ENCODE measurements at places on chromosomes 6 and 20.

DNA sequence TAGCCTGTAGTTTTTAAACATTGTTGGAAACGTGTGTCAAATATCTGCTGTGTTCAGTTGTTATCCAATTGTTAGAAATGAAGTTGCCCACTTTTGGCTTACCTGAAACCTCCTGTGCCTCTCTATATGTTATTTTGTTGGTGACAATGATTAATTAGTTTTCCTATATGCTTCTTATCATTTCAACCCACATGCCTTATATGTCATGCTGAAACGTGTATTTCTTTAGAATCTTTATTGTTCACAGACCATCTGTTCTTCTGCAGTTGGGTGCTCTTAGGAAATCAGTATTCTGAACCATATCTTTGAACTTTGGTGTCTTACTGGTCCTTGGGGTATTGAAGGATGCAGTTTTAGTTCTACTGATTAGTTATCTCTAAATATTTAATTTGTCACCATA is 91.2 kb upstream of the SCGN start:
- no peak for DNase-seq

DNA sequence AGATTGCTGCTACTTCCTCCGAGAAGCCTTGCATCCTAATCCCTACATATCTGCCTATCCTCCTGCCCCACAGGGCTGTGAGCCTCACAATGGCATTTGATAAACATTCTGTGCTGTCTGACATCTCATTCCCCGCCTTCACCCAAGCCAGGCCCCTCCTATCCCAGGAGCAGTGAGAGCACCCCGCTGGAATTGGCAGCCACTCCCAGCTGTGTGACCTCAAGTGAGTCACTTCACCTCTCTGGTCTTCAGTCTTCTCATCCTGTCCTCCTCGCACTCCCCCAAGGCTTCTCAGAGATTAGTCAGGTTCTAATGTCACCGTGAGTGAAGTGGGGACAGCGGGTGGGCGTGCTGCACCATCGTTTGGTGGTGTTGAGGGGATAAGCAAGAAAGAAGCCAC is 81.7 kb downstream of the CDH22 start:
- DNase-seq: no peak

DNA sequence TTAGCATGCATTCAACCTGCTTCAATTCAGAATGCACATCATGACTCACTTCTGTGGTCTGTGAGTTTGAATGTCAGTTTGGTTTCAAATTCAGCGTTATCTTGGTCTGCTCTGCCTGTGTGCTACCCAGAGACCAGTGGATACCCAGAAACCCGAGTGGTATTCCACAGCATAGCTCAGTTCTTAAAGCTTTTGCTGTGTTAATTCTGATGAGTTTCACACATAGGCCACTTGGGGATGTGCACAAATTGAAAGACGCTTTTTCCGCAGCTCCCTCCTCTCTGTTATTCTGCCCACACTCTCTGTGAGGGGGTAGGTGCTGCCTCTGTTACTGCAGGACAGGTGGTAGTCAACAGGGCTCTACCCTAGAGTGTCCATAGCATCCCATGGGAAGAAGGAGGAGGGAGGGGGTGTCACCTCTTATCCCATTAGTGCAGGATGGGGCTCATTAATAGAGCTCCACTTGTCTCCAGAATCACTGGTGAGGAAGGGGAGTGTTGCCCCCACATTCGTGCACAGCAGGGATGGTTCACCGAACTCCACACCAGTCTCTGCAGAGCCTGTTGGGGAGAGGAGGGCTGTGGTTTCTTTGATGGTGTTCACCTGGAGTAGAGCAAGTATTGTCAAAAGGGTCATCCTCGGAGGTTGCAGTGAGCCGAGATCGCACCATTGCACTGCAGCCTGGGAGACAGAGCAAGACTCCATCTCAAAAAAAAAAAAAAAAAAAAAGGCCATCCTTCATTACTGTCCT is 29.2 kb upstream of the SDCBP2 start:
- no peak for DNase-seq

GRCh38 chr6:55397986-55398385 is 70.7 kb downstream of the GFRAL start:
- DNase-seq: no peak

- DNase-seq: no peak
Observed at GRCh38 chr6:47302043-47302442, 7.7 kb downstream of the TNFRSF21 start.

DNA sequence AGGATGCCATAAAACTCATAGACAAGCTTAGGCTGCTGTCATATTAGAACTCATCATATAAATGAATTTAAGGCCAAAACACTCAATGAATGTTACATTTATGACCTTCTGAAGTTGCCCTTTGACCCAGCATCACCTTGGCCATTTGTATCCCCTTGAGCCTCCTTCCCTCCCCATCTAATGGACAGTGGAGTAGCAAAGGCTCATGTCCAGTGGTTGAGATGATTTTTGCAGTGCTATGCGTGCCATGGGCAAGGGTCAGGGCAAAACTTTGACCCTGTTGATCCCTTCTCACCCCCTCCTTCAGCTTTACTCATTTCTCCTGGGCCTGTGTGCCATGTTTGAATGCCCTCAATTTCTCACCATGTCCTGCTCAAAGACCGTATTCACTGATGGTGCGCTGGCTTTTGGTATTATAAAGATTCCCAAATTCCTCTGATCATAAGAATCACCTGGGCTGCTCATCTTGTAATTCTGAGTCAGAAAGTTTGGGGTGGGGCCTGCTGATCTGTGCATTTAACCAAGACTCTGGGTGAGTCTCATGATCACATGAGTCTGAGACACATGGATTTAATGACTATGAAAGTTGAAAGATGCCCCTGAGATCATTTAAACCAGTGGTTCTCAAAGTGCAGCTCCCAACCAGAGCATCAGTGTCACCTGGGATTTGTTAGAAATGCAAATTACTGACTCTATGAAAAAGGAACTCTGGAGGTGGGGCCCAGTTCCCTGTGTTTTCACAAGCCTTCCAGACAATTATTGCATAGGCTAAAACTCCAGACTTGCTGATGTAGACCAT is 57.5 kb upstream of the IL20RA start:
- no peak for DNase-seq

DNA sequence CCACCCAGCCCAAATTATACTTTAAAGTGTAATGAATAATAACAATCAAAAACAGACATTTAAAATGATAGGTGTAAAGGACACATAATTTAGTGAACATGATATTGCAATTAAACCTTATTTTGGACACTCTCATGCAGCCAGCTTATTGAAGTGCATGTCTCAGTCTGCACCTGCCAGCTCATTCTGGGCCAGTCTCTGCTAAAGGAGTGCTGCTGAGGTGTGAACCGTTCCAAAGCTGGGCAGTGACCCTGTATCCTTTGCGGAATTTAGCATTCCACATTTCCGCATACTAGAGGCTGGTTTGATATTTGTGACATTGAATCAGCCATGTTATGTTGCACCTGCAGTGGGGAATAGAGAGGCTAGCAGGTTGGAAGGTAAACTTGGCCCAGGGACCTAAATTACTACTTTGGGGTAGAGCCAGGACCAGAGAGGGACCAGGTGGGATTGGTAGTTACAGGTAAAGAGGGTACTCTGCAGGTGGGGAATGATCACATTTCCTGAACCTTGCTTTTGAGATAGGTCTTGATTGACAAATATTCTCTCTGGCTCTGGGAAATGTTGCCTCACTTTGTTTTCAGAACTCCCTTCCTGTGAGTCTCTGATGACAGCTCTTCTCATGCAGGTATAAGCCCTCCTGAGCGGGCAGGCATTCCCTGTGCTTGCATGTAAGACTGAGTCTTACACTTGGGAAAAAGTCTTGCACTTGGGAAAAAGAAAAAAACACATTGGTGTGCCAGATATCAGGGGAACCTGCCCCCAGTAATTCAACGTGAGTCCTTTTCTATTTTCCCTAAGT is 26.2 kb downstream of the TULP4 start:
- DNase-seq: no peak

- no peak for DNase-seq
Observed at GRCh38 chr6:82781620-82782204, 283.9 kb downstream of the UBE3D start.

DNA sequence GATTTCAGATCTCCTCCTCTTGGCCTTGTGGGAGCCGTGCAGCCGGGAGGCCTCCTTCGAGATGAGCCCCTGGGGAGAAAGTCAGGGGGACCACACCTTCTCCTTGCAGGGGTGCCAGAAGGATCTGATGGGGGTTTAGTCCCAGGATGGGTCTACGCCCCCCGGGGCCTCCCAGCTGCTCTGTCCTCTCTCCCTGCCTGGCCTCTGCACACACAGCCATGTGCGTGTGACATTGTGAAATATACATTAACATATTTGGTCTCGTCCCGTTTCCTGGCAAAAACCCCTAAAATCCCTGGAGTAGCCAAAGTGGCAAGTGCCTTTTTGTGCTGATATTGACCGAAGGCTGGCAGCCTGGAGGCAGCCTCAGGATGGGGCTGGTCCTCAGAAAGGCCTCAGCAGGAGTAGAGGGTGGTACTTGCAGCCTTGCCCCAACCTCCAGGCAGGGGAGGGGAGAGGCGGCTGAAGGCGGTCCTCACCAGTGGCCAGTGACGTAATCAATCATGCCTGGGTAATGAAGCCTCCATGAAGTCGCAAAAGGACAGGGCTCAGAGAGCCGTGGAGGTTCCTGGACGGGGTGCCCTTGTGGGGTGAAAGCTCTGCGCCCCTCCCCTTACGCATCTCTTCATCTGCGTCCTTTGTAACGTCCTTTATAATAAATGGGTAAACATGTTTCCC is 5.1 kb upstream of the HELZ2 start:
- no peak for DNase-seq

GRCh38 chr20:58213121-58213520 is 15.3 kb downstream of the ANKRD60 start:
- DNase-seq: peak; percentile 46

DNA sequence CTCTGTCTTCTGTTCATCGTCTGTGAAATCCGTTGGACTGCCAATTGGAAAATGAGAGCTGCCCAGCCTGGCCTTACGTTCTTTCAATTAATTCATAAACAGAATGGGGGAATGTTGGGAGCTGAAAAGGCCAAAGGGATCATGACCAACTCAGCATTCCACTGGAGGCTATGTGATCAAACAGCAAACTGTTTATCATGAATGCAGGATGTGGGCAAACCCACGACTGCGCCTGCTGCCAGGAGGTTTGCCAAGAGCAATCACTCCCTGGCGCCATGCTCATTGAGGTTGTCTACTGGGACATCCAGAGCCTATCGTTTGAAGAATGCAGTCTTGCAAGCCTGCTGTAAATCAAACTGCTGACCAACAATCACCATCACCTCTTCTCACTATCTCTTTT is 9.3 kb upstream of the FKBP1A start:
- no peak for DNase-seq

DNA sequence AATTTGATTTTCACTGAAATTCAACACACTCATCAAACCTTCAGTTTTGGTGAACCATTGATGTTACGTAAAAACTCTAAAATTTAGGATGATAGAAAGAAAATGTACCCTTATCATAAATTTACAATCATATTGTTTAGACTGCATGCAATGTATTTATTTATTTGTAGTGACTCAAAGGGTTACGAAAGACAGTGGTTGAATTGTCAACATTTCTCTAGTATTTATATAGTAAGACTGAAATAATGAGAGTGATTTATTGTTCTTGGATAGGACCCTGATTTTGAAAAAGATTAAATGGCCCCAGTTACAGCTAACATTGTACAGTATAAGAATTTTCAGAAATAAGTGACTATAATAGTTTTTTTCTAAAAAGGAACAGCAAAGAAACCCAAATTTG is 591.5 kb downstream of the RFPL4B start:
- no peak for DNase-seq

- no peak for DNase-seq
Observed at GRCh38 chr6:35058358-35058675, 82.8 kb downstream of the TCP11 start.

GRCh38 chr6:166584155-166584554 is 2.3 kb downstream of the RAMACL start:
- no peak for DNase-seq

DNA sequence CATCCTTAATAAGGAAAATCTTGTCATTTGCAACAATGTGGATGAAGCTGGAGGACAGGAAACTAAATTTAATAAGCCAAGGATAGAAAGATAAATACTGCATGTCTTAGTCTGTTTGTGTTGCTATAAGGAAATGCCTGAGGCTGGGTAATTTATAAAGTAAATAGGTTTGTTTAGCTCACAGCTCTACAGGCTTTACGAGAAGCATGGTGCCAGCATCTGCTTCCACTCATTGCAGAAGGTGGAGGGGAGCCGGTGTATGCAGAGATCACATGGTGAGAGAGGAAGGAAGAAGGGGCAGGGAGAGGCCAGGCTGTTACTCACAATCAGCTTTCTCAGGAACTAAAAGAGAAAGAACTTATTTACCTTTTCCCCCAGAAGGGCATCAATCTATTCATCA is 118.9 kb upstream of the SMLR1 start:
- DNase-seq: no peak

DNA sequence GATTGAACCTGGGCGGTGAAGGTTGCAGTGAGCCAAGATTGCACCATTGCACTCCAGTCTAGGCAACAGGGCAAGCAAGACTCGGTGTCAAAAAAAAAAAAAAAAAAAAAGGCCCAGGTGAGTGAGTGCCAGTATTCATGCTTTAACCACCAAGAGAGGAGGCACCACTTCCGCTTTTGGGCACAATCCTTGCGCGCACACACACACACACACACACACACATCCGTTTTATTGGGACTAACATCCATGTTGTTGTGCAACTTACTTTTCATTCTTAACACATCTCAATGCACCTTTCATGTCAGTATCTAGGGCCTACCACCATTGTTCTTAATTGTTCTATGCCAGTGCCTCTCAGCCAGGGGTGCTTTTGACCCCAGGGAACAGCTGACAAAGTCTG is 263.0 kb downstream of the CDC5L start:
- DNase-seq: no peak

- DNase-seq: no peak
Observed at GRCh38 chr6:105882828-105883227, 203.3 kb upstream of the PRDM1 start.

DNA sequence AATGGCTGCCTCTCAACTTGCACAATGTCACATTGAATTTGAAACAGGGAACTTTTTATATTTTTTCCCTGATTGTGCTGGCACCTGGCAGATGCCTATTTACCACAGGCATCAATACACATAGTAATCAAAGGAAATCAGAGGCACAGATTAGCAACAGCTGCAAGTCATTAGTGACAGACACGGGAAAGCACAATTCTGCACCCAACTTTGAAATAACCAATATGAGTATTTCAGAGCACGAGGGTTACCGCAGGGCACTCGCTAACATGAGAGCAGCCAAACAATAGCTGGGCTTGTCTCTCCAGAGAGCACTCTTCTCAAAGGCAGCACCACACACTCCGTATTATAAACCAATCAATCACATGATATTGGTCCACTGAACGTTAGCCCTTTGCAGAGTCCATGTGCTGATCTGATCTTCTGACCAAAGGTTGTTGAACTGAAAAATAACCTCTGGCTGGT is 149.5 kb downstream of the RNF144B start:
- DNase-seq: peak; percentile 33

DNA sequence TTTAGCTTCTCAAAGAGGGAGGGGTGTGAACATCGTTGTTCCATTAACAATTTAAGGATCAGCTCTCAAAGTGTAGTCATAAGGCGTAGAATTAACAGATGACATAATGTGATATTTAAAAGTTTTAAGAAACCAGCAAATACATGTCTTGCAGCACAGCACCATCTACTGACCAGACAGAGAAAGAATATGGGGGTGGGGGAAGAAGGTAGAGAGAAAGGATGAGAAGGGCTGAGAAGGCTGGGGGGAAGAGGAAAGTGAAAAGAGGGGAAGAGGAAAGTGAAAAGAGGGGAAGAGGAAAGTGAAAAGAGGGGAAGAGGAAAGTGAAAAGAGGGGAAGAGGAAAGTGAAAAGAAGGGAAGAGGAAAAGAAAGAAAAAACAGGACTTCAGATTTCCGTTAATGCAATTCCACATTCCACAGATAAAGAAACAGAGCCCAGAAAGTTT is 80.9 kb downstream of the HAO1 start:
- DNase-seq: peak; percentile 52

- no peak for DNase-seq
Observed at GRCh38 chr6:126914801-126915200, 203.7 kb upstream of the RSPO3 start.
